ENCODE measurements at places on chromosomes 5 and 9. TPM values are rescaled to one million over a fixed set of nuclear protein-coding genes. Genes with fewer than 3 reads are reported as not detected.

Gene ENTREP1
- total RNA-seq: 81.9 TPM

Gene OR1B1
- not detected for total RNA-seq

Gene FBN2
- total RNA-seq: 2.0 TPM

DNA sequence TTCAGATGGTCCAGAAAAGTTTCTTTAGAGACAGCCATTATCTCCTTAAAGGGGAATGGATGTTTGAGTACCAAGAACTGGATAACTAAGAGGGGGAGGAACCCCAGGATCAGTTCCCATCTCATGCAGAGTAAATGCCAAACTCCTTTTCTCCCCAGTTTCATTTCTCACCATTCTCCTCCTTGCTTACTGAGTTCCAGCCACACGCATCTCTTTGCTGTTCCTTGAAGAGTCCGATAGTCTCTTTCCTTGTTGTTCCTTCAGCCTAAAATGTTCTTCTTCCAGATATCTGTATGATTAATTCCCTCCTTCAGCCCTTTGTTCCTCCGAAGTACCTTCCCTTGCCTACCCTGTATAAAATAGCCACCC lies 30.0 kb downstream of the KDM4C start:
- DNase-seq: no peak

Gene IL4
- not detected for total RNA-seq

DNA sequence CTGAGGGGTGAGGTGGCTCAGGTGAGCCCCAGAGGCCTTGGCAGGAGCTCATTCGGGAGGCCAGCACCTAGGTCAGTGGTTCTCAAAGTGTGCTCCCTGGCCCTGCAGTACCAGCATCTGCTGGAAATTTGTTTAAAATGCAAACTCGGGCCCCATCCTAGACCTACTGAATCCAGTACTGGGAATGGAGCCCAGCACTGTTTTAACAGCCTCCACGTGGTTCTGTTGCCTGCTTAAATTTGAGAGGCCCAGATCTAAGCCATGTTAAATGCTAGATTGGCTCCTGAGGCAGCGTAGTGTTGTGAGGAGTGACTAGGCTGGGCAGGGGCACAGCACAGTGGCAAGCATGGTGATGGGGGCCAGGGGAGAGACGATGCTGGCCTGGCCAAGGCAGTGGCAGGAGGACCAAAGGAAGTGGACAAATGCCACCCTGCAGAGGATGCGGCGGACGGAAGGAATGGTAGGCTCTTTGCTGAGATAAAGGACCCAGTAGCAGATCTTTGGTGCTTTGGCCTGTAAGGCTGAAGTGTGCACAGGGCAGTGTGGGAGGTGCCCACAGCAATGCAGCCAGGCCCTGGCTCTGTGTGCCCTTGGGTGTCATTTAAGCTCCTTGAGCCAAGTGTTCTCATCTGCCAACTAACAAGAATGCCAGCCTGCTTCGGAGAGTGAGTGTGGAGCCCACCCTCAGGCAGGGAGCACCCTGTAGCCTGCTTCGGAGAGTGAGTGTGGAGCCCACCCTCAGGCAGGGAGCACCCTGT lies 4.2 kb downstream of the PRR7 start:
- no peak for DNase-seq

GRCh38 chr5:170223906-170224305 lies 8.9 kb upstream of the C5orf58 start:
- DNase-seq: no peak

Data from sigmoid colon (tissue), 7 donors.